ENCODE measurements at places on chromosomes 3 and 15.

DNA sequence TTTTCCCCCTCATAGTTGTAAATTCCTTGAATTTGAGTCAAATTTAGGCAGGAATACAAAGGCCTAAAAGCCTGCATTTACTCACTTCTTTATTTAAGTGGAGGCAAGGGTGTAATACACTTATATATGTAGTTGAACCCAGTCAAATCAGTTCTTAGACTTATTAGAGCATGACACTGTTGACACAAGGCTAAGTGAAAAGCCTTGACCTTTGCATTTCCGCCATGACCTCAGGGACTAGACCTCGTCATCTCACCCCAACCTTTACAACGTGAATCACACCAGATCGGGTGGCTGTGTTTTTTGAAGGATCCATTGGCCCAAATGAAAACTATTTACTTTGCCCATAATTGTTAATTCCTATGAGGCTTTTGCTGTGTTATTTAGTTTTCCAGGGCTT lies 774.4 kb downstream of the ROBO1 start:
- DNase-seq, result no peak

DNA sequence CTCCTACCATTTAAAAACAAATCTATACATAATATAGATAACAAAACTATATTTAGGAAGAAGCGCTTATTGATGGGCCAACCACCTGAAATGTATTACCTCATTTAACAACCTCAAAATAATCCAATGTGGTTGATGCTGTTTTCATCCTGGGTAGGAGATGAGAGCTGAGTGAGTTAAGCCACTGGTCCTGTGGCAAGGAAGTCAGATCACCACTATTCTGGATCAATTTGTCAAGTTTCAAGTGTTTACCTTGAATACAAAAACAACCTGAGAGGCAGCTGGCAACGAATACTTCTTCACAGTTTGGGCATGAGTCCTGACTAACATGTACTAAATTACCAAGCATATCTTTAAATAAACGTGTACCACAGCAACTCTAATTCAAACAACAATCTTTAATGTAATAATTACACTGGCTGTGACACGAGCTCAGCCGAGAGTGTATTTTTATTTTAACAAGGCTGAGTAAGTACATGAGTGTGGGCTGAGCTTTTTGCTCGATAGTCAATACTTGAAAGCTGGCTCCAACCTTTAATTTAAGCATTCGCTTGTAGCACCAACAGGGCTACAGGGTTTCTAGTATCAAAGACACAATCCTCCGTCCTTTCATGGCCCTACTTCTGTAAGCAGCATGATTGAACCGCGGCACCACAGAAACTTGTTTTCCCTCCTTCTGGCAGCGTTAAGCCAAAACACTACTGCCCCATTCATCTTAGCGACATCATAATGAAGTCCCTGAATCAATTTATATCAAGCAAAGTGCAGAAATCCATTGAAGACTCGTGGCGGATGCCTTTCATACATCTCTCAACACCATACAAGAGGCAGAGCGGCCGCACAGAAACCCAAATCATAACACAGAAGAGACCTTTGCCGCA lies 93.8 kb upstream of the ICE2 start:
- DNase-seq, result no peak

DNA sequence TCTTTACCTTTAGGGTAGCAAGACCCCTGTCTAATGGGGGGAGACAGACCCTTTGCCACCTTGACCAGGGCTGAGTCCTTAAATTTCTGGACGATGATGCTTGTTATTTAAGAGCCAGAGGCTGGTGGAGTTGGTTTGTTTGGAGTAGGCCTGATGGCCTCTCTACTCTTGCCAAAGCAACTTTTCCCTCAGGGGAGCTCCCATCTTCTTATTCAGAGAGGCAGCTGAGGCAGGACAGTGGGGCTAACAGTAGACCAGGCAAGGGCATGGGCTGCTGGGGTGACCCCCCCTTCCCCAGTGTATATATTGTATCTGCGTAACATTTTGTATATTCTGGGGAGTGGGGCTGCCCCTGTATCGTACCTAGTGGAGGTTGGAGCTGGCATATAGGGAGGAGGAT lies 10.3 kb downstream of the RPS17 start:
- no peak for DNase-seq

- DNase-seq, result peak; percentile 43
These were observed 25.9 kb upstream of the VILL start for GRCh38 chr3:37964716-37965115.

- no peak for DNase-seq
These were observed 74.3 kb upstream of the SEC13 start for GRCh38 chr3:10395196-10395595.

DNA sequence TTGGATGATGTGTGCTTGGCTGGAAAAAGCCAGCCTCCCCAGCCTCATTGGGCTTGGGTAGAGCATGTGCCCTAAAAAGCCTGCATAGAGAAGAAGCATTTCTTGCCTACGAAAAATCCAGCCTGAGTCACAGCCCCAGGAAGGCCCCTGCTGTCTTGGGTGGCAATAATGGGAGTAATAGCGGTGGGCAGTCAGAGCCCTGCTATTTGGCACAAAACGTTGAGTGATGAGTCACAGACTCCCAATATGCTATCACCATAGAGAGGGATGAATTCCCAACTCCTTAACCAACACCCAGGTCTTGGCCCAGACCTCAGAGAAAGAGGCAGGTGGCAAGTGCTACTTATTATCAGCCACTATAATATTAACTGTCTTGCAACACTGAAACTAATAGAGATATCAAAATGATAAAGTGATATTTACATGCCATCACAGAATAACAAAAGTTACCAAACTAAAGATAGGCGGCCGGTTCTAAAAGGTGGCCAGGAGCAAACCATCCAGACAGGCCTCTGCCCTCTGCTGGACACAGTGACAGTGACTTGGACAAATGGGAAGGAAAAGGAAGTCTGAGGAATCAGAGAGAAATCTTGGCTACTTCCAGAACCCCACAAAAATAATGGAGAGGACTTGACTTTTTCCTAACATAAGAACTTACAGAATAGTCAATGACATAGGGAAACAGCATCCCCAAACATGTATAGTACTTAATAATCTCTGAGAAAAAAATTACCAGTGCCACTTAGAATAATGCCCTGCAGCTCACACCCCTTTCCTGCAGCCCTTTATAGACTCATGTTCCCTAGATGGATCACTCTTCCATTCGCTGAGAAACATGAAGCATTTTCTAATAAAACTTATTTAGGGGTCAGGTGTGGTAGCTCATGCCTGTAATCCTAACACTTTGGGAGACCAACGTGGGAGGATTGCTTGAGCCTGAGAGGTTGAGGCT lies 51.9 kb upstream of the MUC13 start:
- DNase-seq, result peak; percentile 55

DNA sequence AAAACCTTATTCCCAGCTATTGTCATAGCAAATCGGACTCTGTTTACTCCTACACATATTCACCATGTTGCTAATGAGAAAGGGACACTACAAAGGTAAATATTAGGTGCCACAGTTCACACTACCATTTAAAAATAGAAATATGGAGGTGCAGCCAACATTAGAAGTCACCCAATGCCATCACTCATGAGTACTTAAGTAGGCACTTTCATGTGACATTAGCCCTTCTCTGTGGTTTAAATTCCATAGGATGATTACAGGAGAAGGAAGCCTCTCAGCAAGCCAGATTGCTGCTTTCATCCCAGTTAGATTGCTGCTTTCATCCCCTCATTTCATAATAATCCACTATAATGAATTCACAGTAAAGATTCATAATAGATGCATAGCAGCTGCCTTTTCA lies 376.8 kb upstream of the ALCAM start:
- DNase-seq, result peak; percentile 14

DNA sequence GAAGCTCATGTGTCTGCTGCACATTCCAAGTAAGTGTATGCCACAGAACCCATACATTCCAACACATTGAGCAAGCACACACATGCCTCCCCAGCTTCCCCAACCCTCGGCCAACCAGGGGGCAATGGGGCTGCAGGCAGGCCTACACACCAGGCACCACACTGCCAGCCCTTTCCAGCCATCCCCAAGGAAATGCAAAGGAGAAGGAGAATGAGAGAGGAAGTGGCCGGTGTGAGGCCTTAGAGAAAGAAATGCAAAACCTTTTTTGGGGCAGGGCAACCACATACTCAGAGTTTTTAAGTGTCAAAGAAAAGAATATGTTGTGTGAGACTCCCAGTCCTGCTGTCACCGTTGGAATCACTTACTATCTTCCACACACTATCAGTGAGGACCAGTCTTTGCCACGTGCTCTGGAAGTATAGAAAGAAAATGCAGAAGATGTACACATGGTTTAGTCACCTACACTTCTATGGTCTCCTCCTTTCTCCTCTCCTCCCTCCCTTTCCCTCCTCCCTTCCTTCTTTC lies 11.1 kb downstream of the IGF2BP2 start:
- DNase-seq, result no peak

DNA sequence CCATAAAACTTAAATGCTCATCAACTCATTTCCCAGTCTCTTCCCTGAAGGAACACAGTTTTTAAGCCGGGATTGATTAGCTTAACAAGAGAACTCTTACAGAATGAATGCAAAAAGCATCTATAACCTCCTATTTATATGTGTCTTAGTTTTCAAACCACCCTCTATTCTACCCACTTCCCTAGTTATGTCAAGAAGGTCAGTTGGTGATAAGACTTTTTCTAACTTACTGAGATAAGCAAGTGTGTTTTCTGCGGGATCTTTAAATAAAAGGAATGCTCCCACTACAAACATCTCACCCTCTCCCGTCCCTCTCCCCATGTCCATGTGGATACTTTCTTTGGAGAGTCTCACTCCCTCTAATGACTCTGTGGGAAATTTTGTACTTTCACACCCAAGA lies 218.5 kb downstream of the SV2B start:
- DNase-seq, result no peak

- DNase-seq, result no peak
These were observed 250.5 kb upstream of the RORA start for GRCh38 chr15:61479613-61480012.

DNA sequence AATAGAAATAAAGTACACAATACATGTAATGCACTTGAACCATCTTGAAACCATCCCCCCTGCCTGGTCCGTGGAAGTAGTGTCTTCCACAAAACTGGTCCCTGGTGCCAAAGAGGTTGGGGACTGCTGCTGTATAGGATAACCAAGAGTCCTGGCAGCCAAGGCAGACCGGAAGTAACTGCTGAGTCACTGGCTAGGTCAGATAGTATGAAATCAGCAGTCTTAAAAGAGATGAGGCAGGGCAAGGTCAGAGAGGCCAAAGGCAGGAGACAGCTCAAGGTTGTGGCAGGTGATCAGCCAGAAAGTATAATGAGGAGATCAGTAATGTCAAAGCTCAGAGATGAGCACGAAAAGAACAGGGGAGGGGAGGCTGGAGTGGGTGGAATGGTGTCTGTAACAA lies 60.2 kb downstream of the MAP3K13 start:
- DNase-seq, result peak; percentile 19

Measured in SW480 (cell line).